ENCODE measurements at places on chromosomes 5 and 9.

GRCh38 chr5:71978216-71978615 is 129.1 kb upstream of the MAP1B start:
- DNase-seq, result no peak

- DNase-seq, result no peak
Measured at GRCh38 chr5:14753292-14753691, 88.8 kb downstream of the OTULIN start.

DNA sequence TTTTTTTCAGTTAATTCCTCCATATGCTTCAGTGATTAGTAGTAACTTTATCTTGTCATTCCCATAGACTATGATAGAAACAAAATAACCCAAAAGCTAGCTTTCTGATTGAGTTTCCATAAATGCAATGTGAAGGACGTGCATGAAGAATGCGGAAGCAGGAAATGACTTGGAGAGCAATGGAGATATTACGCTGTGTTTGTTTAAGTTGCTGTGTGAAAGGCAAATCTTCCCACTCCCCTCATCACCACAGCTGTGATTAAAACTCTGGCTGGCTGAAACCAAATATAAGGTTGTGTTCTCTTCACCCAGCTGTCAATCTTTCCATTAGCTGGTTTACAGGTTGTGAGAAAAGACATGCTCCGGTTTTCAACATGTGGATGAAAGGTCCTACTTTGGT is 83.9 kb downstream of the NR2F1-AS1 start:
- no peak for DNase-seq

- DNase-seq, result no peak
Measured at GRCh38 chr5:172574871-172575223, 66.2 kb upstream of the NEURL1B start.

GRCh38 chr9:129989740-129990139 is 53.2 kb downstream of the FNBP1 start:
- no peak for DNase-seq

- peak; percentile 84 for DNase-seq
Measured at GRCh38 chr5:135887447-135887864, 8.2 kb downstream of the IL9 start.

DNA sequence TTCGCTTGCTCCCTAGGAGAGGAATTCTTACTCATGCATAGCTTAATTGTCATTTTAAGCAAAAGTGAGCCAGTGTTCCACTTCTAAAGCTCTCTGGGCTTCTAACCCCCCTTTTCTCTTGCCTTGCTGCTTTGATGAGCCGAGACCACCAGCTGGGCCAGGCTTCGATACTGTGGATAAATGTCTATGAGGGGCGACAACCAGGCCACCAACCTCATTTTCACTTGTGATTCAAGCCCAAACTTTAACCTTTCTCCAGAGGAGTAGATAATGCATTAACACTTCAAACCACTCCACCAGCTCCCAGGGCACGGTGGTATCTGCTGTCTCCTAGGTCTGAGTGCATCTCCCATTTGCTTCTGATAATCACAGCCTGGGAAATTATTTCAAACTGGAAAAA is 205.6 kb downstream of the PSAT1 start:
- DNase-seq, result no peak

GRCh38 chr9:362561-363273 is 148.1 kb downstream of the DOCK8 start:
- DNase-seq, result no peak

GRCh38 chr9:18046068-18046467 is 427.9 kb upstream of the ADAMTSL1 start:
- DNase-seq, result peak; percentile 26
